ENCODE measurements at places on chromosomes 4 and X.

DNA sequence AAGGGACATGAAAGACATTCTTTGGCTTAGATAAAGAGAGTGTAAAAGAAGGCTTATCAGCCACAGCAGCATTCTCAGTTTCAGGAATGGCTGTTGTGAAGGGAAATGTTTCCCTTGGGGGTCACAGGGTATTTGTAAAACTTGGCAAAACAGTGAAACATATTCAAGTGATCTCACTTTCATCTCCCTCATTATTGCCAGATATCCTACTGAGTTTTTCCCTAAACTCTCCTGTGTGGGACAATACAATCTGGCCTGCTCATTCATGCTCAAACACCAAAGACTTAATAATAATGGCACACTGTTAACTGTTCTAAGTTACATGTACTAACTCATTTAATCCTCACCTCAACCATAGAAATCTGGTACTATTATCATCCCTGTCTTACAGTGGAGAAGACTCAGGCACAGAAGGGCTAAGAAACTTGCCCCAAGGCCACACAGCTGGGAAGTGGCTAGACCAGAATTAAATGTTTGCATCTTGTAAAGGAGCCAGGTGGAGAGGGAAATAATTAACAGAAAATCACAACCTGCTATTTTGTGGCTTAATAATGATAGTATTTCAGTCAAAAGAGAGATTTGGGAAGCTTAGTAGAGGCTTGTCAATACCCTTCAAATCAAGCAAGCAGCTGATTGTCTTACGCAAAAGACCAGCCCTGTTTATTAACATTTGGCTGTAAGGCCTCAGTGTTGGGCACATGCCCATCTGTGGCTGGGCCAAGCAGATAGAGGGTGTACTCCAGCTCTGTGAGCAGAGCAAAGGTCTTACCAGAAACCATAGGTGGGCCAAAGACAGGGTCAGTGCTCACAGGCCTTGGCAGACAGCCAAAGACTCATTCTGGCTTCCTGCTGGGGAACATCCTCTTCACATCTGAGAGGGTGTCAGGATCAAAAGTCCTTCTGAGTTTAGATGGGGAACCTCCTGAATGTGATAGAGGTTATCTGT, 17.3 kb downstream of the SMPX start:
- DNase-seq: peak; percentile 75

DNA sequence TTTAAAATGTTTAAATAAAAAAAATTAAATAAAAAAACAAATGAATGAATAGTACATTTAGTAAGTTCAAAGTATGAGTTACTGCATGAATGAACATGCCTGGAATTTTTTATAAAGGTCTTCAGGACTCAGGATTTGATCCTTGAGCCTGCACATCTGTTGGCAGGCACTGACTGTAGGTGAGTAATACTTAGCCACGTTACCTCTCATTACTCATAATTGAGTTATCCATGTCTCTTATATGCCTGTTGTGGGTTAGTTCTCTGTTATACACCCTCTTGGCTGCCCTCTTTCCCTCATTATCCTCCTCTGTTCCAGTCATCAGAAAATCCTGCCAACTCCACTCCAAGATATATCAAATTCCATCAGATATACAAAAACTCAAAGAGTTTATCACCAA, 276.0 kb downstream of the FBXW7 start:
- no peak for DNase-seq

DNA sequence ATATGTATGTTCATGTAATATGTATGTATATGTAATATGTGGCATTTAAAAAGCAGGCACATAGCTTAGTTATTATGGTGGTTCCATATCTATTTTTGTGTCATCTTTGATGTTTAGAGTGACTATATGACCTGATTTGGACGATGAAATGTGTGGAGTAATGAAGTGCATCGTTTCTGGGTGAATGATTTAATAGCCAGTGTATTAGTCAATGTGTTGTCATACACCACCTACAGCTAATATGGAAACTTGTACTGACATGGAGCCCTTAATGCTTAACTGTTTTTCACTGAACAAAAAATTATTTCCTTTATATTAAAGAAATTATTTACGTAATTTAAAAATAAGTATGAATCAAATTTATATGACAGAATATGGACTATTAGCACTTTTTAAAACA, 292.3 kb upstream of the FSTL5 start:
- no peak for DNase-seq

- DNase-seq: no peak
Observed at GRCh38 chrX:131671735-131672134, 127.9 kb downstream of the OR13H1 start.

DNA sequence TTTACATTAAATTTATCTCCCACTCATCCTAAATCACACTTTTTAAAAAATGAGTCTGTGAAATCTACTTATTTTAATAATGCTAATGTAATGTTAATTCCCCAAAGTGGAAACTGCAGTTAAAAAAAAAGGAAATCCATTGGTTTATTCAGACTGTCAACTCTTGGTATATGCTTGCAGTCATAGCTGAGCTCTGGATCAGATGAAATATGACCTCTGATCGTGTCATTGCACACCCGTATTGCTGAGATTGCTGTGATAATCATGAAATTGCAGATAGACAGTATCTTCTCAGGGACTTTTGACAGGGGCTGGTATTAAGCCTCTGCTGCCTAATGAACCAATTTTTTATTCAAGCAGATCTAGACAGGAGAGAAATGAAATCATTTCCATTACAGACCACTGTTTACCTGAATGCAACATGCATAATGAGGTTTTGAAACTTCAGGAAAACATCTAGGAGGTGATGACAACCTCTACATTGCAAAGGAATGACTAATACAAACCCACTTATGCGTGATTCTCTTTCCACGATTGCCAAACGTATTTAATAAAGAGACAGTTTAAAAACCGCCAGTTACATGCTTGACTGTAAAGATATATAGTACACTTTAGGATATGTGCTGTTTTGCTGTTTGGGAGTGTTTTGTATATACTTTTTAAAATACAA, 138.3 kb upstream of the PUDP start:
- no peak for DNase-seq

DNA sequence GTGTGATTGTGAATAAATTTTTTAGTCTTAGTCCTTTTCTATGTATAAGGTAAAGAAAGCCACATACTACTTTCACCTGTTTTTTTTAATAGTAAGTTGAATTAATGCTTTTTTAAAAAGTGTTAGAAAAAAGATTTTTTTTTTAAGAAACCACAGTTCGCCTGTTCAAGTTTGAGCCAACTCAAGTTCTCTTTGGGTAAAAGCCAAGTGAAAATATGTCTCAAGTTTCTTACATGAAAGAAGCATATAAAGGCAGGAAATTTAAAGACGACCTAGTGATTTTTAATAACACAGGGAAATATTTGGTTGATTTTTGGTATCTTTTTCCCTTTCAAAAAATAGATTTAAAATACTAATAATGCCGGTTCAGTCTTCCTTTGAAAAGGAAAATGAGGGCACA, 369.9 kb upstream of the NR3C2 start:
- no peak for DNase-seq

Measured in right lobe of liver (tissue), 6 donors.